ENCODE measurements at places on chromosomes 7 and 10. TPM values are rescaled to one million over a fixed set of nuclear protein-coding genes. Genes with fewer than 3 reads are reported as not detected.

GRCh38 chr10:13445656-13446400, 83.0 kb downstream of the BEND7 start:
- no peak for DNase-seq

GRCh38 chr10:98293550-98294269, 25.7 kb upstream of the LOXL4 start:
- no peak for DNase-seq

- no peak for DNase-seq
These were observed 119.5 kb upstream of the UNC5B start for GRCh38 chr10:71092812-71093401.

- peak; percentile 68 for DNase-seq
These were observed 43.9 kb downstream of the DOCK4 start for GRCh38 chr7:112162142-112162766.

The NPC1L1 gene
- total RNA-seq: under 0.01 TPM

GRCh38 chr10:88138319-88138848, 275.0 kb downstream of the PTEN start:
- no peak for DNase-seq

The OR2A1 gene
- under 0.01 TPM for total RNA-seq

DNA sequence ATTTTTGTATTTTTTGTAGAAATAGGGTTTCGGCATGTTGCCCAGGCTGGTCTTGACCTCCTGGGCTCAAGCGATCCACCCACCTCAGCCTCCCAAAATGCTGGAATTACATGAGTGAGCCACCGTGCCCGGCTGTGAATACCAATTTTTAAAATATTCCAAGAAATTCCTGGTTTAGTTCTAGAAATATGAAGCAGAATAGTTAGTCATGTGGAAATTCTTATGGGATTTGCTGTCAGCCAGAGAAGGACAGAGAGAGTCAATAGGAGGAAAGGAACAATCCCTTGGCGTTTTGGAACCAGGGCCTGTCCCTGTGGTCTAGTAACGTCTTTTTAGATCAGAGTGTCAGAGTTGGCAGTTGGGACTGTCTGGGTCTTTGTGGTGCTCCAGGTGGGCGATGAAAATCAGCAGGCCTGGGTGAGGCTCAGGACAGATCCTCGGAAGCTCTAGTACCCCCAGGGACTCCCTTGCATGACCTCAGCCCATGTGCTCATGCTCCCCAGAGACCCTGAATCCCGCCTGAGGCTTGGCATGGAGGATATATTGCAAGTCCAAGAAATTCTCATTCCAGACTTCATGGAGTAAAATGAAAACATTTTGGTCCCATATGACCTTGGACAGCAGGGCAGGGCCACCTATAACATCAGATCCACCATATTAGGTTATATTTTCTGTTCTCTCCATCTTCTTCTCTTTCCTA, 7.8 kb downstream of the NODAL start:
- no peak for DNase-seq

DNA sequence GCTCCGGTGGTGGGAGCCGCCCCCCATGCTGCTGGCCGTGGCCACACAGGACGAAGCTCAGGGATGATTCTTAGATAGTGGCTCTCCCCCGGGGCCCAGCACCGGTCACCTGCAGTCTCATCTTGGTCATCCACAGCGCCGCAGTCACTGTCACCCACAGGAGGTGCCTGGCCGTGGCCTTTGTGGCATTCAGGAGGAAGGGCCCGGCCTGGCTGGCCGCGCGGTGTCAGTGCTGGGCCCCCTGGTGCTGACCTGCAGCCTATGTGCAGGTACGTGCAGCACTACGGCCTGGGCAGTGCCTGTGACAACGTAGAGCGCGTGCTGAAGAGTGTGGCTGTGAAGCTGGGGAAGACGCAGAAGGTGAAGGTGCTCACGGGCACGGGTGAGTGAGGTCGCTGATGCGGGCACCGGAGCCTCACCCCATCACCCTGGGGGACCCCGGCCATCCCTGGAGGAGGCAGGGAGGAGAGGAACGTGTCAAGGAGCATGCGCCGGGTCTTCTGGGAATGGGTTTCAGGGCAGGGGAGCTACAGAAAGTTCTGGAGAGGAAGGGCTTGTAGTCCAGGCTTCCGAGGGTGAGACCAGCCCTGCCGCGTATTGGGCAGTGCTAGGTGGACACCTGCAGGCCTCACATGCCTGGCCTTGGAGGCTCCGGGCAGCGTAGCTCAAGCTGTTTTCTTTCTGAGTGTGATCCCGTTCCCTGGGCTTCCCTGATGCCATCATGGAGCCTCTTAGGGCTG, 5.0 kb downstream of the SPRN start:
- no peak for DNase-seq

- DNase-seq: no peak
These were observed 7.4 kb downstream of the INPP5A start for GRCh38 chr10:132544744-132545658.

- no peak for DNase-seq
These were observed 48.9 kb downstream of the ZCCHC24 start for GRCh38 chr10:79396520-79396919.

The CALHM3 gene
- not detected for total RNA-seq

The FRMPD2 gene
- total RNA-seq: not detected

DNA sequence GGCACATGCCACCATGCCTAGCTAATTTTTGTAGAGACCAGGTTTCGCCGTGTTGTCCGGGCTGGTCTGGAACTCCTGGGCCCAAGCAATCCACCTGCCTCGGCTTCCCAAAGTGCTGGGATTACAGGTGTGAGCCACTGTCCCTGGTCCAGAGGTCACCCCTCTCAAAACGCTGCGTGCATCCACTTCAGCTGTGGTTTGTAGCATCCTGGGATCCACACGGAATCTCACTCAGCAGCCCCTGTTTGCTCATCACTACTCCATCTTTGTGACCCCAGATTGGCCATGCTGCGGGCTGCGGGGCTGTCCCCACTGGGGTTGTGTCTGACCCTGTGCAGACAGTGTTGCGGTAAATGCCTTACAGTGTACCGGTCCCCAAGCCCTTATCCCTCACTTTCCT, 3.5 kb downstream of the INPP5A start:
- DNase-seq: no peak

DNA sequence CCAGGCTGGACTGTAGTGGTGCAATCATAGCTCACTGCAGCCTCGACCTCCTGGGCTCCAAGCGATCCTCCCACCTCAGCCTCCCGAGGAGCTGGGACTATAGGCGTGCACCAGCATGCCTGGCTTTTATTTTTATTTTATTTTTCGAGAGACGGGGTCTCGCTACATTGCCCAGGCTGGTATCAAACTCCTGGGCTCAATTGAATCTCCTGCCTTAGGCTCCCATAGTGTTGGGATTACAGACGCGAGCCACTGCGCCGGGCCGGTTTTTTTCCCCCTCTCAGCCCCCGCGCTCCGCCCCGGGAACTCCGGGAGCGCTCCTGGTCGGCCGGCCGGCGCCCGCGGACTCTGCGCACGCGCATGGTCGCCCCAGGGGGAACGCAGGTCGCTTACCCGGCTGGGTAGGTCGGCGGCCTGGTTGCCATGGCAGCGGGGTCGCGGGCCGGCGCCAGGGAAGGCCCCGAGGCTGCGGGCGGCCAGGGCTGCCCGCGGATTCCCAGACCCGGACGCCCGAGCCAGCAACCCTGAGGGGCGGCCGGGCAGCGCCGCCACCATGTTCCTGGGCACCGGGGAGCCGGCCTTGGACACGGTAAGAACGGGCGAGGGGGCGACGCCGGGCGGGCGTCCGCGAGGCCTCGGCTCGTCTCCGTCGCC, at the start of gene IQCE:
Gene IQCE, plus strand, starts transcription at position 351 of the 654 bp plus-strand sequence. Its CDS starts 203 bp downstream, at position 554.
- DNase-seq: peak; percentile 90

GRCh38 chr7:3201937-3202710, 98.9 kb upstream of the SDK1 start:
- DNase-seq: no peak

The ERVW-1 gene
- total RNA-seq: not detected

DNA sequence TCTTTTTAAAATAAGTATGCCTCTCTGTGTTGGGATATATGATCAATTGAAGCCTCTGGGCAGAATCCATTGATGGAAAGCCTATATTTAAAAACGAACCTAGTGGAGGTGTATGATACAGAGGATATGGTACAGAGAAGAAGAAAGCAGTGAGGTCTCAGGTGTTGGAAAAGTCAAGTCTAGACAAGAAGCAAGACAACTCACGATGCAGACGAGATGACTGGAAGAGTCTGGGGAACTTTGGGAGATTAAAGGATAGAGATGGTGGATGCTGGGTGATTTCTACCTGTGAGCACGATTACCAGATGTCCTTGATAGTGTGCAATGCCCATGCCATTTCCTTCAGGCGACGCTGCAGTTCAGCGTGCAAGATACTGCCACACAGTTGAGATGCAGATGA, 524.7 kb upstream of the GALNT17 start:
- DNase-seq: no peak

- peak; percentile 67 for DNase-seq
These were observed 158.8 kb downstream of the ANK3 start for GRCh38 chr10:60230892-60231291.

DNA sequence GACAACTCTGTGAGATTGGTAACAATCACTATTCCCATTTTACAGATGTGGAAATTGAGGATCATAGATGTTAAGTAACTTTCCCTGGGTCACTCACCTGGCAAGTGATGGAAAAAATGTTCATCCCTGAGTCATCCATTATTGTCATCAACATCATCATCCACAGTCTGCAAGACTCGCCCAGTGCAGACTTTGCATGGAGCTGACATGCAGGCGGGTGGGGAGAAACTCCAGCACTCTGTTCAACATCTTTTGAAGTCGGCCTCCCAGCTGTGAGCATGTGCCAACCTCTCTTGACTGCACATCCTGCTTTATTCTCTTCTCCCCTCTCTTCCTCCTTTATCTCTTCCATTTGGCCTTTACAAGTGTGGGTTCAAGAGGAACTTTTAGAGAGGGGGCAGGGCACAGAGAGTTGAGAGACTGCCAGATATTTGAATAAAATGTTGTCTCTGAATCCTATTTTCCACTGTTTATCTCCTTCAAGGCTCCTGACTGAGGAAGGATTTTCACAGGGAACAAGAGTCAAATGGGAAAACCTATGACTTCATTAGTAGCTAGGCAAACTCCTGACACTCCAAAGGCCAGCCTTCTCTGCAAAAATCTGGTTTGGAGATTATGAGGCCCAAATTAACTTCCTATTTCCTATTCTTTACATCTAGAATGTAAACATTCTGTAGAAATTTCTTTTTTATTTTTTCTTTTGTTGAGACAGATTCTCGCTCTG, 283.7 kb upstream of the PODXL start:
- no peak for DNase-seq

DNA sequence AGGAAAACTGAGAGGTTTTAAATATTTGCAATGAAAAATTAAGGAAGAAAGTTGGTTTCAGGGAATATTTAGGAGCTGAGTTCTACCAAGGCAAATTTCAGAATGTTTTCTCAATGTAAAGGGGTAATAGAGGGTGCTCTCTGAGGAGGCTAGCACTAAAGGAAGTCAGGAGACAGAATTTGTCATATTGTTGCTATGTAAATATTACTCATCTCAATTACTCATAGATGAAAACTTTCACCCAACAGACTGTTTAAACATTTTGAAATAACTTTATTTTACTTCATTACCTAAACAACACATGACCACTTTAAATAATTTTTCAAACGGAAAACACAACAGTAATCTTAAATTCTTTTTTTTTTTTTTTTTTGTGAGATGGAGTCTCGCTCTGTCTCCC, 274.8 kb upstream of the NRG3 start:
- DNase-seq: peak; percentile 31

GRCh38 chr7:141456298-141456697, 94.9 kb upstream of the AGK start:
- DNase-seq: peak; percentile 17

The BUD23 gene
- total RNA-seq: 31.9 TPM

The AZGP1 gene
- not detected for total RNA-seq

The EBF3 gene
- under 0.01 TPM for total RNA-seq

DNA sequence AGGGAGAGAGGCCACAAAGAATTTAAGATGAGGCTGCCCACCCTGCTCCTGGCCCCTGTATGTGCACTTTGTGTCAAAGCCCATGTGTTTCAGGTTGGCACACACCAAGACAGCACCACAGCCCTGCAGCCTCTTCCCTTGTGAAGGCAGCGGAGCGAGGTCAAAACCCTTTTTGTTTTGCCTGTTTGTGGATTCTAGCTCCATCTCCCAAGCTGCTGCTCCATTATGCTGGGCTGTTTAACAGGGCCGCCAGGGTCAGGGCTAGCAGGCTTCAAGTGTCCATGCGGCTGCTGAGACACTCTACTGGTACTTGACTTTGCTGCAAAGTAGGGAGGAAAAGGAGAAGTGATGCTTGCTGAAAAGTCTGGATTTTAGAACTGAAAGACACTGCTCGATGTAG, 142.3 kb upstream of the EFCAB10 start:
- DNase-seq: no peak

GRCh38 chr10:125868372-125868975, 12.6 kb downstream of the DHX32 start:
- DNase-seq: peak; percentile 66

GRCh38 chr10:133338080-133339071, 1.7 kb upstream of the CALY start:
- DNase-seq: no peak

GRCh38 chr7:89247207-89247606, 451.7 kb upstream of the TEX47 start:
- no peak for DNase-seq

- DNase-seq: peak; percentile 41
These were observed 539.7 kb upstream of the KCND2 start for GRCh38 chr7:119733127-119733879.

- DNase-seq: peak; percentile 80
These were observed 1.1 kb downstream of the MARVELD1 start for GRCh38 chr10:97714401-97715258.

- no peak for DNase-seq
These were observed 423 bp downstream of the BAZ1B start for GRCh38 chr7:73521636-73522104.

- DNase-seq: peak; percentile 96
These were observed 79.8 kb downstream of the ABI1 start for GRCh38 chr10:26780793-26781601.

GRCh38 chr10:99742701-99743100, 10.7 kb downstream of the CUTC start:
- peak; percentile 23 for DNase-seq

- DNase-seq: peak; percentile 27
These were observed 1.1 kb downstream of the AUTS2 start for GRCh38 chr7:69599286-69599954.

DNA sequence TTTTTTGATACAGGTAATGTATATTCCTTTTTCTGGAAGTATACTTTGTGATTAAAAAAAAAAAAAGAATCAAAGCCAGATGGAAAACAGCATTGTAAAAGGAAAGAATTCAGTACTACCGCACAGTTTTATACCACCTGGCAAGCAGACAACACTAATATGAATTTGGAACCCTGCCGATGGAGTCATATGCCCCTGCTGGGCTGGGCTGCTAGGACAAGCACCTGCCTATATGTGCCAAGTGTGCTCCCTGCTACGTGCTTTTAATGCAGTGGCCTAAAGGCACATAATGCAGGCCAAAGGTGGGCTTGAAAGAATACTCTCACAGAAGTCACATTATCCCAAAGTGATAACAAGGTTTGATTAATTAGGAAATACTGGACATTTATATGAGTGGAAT, 29.8 kb upstream of the WAC start:
- DNase-seq: no peak

The ZNF248 gene
- 10.3 TPM for total RNA-seq
